ENCODE measurements at places on chromosomes 3 and 15.

GRCh38 chr15:41258750-41259471 lies 27.8 kb downstream of the CHP1 start:
- DNase-seq: no peak

DNA sequence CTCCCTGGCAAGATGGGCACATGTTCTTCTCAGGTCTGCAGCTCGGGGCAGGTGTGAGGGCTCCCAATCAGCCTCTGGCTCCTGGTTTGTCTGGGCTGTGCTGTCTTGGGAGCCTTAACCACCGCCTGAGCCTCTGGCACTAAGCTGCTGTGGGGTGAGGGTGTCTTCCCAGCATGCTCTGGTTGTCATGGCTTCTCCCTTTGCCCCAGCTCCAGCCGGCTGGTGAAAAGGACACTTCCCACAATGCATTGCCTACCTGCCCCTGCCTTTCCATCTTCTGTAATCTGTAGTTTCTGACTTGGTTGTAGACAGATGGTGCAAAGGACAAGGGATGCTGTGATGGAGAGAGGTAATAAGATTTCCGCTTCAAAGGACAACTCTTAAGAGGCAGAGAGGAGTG lies 295.3 kb downstream of the TLE3 start:
- no peak for DNase-seq

DNA sequence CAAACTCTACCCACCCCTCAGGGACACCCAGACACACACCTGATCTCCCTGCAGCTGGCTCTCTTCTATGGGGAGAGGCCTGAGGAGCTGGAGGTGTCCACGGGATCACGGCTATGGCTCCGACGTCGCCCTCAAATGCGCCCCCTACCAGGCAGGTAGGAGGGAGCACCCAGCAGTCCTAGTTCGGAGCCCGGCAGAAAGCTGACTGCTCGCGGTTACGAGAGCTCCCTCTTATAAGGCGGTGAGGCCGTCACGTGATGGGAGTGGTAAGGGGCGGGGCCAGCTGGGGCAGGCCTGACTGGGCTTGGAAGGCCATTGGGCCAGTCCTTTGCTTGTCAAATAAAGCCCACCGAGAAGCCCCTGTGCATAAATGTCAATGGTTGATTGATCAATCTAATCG lies at the start of gene PRR20G:
Gene PRR20G, minus strand, starts transcription at position 207 of the 400 bp plus-strand sequence. CDS start 681 bp downstream, outside the sequence.
- no peak for DNase-seq

DNA sequence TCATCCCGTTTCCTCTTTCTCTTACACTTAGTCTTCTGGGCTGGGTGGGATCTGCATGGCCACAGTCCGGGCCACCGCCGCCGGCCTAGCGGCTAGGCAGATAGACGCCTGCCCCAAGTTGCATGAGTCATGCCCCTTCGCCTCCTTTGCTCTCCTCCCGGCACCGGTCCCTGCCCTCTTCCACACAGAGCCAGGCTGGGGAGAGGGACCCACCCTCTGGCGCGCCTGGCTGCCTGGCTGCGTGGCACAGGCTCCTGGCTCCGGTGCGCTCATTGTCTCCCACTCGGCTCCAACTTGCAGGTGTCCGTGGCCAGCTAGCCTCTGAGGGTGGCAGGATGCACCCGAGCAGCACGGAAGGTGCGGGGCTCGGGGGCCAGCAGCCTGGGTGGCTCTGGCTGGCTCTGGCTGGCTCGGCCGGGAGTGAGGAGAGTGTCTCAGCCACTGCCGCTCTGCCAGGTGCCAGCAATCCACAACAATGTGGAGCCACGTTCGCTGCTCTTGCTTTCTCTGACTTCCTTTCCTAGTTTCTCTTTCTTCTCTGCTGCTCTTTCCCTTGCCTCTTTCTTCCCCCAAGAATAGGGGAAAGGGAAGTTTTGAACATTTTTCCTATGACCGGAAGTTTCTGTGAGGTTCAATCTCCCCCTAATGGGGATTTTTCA lies 22.4 kb upstream of the MTHFS start:
- no peak for DNase-seq

DNA sequence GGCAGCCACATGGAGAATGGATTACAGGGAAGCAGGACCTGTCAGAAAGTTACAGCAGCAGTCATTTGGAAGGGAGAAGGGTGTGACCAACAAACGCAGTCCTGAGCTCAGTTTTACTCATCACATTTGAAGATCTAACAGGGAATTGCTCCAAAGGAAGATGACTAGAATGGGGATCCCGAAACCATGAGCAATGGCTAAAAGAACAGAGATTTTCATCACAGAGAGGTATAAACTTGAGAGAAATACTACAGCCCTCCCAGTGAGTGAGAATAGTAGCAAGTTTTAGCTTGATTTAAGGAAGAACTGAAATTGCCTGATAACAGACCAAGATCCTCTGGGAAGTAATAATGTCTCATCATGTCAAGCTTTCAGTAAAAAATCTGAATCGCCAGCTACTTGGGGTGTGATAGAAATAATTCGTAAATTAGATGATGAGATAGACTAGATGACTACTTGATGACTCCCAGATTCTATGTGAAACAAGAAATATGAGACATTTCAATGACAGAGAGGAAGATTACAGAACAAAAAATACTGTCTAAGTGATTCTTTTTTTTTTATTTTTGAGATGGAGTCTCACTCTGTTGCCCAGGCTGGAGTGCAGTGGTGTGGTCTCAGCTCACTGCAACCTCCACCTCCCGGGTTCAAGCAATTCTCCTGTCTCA lies 16.9 kb downstream of the CD47 start:
- DNase-seq: no peak

- DNase-seq: no peak
Observed at GRCh38 chr3:70519913-70520659, 207.6 kb upstream of the MDFIC2 start.

DNA sequence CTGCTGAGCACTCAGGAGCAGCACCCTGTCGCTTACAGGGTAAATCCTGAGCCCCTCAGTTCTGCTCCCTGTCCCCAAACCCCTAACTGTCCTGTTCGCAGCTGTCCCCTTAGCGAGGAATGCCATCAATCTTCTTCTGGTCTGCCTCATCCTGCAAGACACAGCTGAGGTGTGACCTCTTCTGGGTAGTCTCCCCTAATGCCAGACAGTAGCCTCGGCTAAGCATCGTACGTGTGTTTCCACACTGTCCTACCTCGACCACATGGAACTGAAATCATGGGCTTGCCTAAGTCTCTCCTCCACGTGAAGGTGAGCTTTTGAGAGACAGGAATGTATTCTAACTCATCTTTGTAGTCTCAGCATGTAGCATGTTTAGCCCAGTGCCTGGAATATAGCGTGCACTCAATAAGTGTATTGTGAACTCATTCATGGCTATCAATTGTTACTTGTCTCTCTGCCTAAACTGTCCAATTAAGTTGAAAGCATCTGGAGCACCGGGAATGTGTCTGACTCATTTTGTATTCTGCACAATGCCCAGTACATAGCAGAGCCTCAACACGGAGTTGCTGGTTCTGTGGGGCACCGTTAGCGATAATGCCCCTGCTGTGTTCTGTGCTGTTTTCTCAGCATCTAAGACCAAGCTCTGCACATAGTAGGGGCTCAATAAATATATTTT lies 90.2 kb downstream of the HES1 start:
- DNase-seq: no peak

DNA sequence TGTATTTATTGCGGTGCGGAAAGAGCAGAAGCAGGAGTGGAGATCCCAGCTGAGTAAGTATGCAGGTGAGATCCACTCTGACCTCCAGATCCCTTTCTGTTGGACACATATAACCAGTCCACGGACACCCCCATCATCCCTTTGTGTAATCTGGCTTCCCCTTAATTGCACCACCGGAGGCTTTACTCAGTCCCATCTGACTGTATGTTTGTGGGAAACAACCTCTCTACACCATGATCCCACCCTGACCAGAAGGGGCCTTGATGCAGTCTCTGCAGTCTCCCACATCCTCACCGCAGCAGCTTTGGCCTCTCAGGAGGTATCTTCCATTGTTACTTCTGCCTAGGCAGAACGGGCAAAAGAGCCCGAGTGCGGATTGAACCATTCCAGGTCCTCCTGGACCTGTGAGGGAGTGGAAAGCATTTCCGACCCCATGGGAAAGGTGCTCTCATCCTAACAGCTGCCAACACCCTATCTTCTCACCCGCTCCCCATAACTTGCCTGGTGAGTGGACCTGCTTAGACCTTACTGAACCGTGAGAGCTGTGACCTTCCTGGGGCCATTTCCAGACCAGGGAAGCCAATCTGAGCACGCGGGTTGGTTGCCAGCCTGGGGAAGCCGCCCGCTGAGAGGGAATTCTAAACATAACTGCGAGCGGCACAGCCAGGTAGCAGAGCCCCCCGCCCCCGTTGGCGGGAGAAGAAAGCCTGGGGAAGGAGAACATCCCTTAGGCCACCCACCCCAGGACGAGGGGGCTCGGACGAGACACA lies 1.1 kb downstream of the SLCO2A1 start:
- DNase-seq: no peak
